SHP77 (cell line): ENCODE measurements at places on chromosomes 11 and 22.

DNA sequence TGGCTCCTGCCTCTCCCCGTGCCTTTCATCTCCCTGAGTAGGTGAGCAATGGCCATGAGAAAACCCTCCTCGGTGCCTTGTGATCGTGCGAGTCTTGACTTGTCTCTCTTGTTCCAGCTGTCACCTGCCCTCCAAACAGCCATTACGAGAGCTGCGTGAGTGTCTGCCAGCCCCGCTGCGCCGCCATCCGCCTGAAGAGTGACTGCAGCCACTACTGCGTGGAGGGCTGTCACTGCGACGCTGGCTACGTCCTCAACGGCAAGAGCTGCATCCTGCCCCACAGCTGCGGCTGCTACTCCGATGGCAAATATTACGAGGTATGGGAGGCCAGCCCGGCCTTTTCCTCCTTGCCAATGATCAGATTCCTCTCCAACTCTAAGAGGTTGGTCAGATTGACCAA is 51.7 kb downstream of the TECTA start:
- DNase-seq = peak; percentile 86

DNA sequence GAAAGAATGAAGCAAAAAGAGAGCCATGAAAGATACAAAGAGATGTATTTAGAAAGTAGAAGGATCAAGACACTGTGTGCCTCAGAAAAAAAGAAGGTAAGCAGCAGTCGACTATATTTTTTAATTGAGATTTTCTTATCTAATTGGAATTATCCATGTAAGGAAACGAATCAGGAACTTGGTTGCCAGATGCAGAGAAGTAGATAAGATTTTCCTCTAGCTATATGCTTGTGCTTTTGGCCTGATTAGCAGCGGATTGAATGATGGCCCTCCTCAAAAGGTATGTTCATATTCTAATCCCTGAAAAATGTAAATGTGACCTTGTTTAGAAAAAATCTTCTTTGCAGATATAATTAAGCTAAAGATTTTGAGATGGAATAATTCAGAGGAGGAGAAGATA is 43.9 kb upstream of the CARD18 start:
- no peak for DNase-seq

DNA sequence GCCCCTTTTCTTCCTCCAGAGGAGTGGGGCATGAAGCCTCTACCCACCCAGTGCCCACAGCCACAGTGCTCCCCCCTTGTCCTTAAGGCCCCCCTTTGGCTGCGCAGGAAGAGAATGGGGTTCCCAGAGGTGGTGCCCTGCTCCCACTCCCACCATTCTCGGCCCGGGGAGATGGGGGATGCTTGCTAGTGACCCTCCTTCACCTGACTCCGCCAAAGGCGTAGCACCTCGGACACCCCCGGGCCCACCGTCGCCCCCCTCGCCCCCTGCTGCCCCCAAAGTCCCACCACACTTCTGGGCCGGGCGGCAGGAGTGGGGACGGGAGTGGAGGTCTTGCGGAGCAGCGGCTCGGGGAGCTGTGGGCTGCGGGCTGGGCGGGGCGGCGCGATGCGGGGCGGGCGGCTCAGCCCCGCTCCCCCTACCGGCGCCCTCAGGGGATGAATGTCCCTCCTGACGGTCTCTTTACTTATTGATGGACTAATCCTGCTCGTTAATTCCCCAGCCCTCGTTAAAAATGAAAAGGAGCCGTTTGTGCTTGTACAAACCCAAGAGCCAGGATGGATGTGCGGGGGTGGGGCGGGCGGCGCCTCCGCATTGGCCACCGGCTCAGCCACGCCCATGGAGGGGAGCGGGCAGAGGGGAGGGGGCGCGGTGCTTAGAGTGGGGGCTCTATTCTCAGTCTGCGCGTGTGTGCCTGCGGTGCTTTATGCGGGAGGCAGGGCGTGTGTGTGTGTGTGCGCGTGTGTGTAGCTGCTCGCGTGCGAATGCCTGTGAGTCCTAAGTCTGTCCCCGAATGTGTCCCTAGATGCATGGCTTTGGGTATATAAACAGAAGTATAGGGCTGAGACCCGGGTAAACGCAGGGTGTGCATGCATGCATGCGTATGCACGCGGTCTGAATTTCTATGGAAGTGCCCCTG is 25.6 kb downstream of the SYT7 start:
- DNase-seq = no peak

- DNase-seq = peak; percentile 31
Measured at GRCh38 chr11:76277298-76278175, 71.2 kb upstream of the WNT11 start.

DNA sequence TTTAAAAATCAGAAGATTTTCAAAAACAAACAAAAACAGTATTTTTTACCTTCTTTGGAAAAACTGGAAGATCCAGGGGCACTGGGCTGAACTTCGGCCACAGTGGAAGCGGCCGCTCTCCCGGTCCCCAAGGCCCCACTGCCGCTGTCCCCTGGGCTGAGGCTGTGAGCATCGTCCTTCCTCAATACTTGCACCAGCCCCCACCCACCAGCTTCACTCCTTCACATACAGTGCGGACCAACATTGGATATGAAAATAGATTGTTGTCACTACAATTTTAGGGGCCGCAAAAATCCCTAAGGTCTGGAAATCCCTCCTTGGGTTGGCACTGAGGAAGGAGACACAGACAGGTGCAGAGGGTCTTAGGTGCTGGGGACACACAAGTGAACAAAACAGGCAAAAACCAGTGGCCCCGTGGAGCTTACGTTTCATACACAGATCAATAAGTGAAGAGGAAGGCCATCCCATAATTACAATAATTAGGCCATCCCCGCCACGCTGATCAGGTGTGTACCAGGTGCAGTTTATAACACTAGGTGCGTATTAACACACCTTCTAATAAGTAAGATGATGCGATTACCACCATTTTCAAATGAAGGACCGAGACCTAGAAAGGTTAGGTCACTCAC is 28.2 kb upstream of the SLC22A12 start:
- DNase-seq = no peak

- DNase-seq = no peak
Measured at GRCh38 chr11:45213316-45213665, 66.9 kb downstream of the PRDM11 start.

GRCh38 chr11:133947321-133947756 is 9.4 kb downstream of the IGSF9B start:
- peak; percentile 75 for DNase-seq

- no peak for DNase-seq
Measured at GRCh38 chr11:105738986-105739795, 129.3 kb downstream of the GRIA4 start.

- DNase-seq = no peak
Measured at GRCh38 chr11:44632466-44633123, 67.1 kb downstream of the CD82 start.

DNA sequence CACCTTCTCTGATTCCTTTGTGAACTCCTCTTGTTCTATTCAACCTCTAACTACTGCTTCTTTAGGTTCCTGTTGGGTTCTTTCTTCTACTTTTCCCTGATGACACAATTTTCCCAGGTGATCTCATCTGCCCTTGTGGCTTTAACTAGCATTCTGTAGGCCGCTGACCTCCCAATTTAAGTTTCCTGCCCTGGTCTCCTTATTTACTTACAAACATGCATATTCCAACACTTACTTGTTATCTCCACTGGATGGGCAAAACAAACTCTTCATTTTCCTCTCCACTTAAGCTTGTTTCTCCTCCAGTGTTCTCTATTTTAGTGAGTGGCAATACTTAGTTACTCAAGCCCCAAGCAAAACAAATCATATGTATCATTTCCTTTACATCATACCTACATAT is 734.5 kb downstream of the METTL15 start:
- DNase-seq = no peak

GRCh38 chr11:45730014-45730413 is 64.6 kb upstream of the CHST1 start:
- DNase-seq = no peak

DNA sequence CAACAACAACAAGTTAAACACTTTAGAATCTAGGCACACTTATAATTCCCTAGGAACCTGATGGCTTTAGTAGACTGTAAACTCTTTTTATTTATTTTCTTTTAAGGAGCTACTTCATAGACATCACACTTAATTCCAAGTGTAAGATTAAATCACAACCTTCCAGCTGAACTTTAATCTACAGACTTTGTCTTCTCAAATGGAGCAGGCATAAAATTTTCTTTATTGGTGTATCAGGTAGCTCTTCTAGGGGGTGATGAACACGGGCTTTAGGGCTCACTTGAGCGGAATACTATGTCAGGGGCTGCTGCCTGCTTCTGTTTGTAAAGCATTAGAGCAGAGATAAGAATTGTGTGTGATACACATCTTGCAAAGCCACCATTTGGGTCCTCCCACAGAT is 525.8 kb upstream of the FAT3 start:
- no peak for DNase-seq

GRCh38 chr11:132680584-132680983 is 851.7 kb downstream of the OPCML start:
- DNase-seq = no peak

GRCh38 chr11:12130180-12130980 is 20.0 kb downstream of the MICAL2 start:
- no peak for DNase-seq

- DNase-seq = no peak
Measured at GRCh38 chr11:64971421-64972233, at the start of gene MAJIN. MAJIN (minus strand) TSS chr11:64972108; CDS start chr11:64959405, 12,703 bp downstream.

- no peak for DNase-seq
Measured at GRCh38 chr11:125662689-125663088, 18.0 kb downstream of the ACRV1 start.

GRCh38 chr11:125227151-125227550 is 62.6 kb downstream of the PKNOX2 start:
- DNase-seq = no peak

DNA sequence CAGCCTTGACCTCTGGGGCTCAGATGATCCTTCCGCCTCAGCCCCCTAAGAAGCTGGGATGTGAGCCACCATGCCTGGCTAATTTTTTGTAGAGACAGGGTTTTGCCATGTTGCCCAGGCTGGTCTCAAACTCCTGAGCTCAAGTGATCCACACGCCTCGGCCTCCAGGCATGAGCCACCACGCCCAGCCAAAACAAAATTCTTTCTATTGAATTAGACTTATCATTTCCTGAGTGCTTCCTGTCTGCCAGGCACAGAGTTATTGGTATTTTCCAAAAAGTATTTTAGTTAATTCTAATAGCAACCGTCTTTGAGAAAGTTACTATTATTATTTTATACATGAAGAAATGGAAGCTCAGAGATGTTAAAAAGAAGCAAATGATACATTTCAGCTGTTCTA is 61.4 kb upstream of the LMO2 start:
- DNase-seq = no peak

DNA sequence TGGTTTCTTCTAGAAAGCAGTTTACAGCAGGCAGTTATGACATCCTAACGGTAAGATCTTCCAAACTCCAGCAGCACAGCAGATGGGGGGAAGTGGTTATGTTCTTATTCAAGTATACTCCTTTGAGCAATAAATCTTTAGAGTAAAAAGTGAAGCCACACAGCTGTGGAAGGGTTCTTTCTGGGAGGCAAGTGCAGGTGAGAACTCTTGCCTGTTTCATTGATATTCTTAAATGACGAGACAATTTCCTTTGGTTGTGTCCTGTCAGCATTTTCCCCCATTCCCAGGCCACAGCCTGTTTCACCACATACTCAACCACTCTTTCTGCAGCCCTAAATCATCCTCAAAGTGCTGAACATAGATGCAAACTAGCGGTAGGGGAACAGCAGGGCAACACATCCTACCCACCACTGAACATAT is 207.3 kb upstream of the MTNR1B start:
- DNase-seq = no peak

- no peak for DNase-seq
Measured at GRCh38 chr11:119409731-119410130, 13.2 kb downstream of the THY1 start.

- no peak for DNase-seq
Measured at GRCh38 chr11:131851964-131852755, 481.7 kb downstream of the NTM start.

DNA sequence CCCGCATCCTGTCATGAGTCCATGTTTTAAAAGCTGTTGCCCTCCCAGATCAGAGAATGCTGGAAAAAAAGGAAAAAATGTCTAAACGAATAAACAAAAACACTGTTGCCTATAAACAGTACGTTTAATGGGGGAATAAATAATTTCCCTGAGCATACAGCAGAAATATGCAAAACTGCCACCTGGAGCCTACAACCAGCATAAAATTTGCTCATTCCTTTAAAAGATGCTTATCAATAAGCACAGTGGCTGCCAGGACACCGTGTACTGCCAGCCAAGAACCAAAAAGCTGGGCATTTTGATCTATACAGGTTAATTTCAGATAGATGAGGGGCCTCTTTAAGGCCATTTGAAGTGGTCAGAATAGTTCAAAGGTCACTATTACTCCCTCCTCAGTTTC is 5.7 kb upstream of the CPT1A start:
- DNase-seq = no peak

DNA sequence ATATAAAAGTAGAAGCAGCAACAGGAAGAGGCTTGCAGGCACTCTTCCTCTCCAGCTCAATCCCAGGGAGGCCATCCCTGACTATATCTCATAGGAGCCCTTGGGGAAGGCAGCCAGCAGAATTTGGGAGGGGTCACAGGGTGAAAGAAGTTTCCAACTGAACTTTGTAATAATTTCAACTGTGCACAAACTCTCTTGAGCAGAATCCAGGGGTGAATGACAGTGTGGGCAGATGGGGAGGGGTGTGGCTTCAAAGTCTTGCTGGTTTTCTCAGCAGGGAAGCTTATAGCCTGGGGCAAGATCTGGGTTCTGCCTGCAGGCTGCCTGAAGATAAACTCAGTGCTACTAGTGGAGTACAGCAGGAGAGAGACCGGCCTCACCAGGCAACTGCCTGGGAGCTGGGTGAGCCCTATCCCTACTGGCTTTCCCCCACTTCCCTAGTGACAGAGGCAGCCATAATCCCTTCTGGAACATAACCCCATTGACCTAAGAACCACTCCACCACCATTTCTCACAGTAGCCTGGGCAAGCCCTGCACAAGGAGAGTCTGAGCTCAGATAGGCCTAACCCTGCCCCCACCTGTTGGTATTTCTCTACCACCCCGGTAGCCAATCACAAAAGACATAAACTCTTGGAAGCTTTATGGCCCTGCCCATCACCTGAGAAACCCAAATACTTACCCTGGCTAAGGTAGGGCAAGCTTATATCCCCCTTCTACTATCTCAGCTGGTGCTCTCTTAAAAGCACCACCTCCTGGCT is 17.8 kb upstream of the TTC12 start:
- DNase-seq = no peak

- no peak for DNase-seq
Measured at GRCh38 chr11:117366248-117366647, 38.6 kb downstream of the CEP164 start.

DNA sequence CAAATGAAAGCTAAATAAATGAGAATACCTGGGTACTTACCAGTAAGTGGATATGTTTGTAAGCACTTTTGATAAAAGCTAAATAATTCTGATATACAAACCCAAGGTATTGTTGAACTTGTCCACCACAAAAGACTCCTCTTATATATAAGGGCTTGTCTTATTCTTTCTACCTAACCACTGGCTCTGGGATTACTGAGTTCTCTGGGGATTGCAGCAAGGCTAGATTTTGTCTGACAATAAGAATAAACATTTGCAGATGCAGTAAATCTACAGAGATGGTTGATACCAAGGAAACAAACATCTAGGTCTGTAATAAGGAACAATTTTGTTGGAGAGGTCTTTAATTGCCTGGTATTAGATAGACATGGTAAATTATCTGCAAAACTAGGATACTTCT is at the start of gene OR51A4:
Gene OR51A4 (minus strand): TSS at position 101 of the 400 bp plus-strand sequence. CDS start 505 bp downstream, outside the sequence.
- DNase-seq = no peak
